Activated naive CD4-positive, alpha-beta T cell treated with anti-CD3 and anti-CD28 coated beads for 36 hours (primary cell): ENCODE measurements at places on chromosomes 2 and 18. TPM values are rescaled to one million over a fixed set of nuclear protein-coding genes. Genes with fewer than 3 reads are reported as not detected.

GRCh38 chr18:681985-682384 is 24.5 kb downstream of the TYMS start:
- H3K4me1 ChIP-seq = peaks cover 17% of the 10 kb centered on the region
- no peaks in the 10 kb centered on the region for H3K27me3 ChIP-seq
- peaks cover 70% of the 10 kb centered on the region for H3K36me3 ChIP-seq
- H3K27ac ChIP-seq = peak overlapping the region; percentile 73
- peak; percentile 77 for DNase-seq

GRCh38 chr18:56409736-56410135 is 228.7 kb downstream of the TXNL1 start:
- H3K27me3 ChIP-seq = no peaks in the 10 kb centered on the region
- H3K36me3 ChIP-seq = no peaks in the 10 kb centered on the region
- no peaks in the 10 kb centered on the region for H3K4me1 ChIP-seq
- H3K27ac ChIP-seq = no peak overlapping the region
- DNase-seq = no peak
- H3K4me3 ChIP-seq = no peak overlapping the region

The RFTN2 gene
- not detected for total RNA-seq

The ANKRD62 gene
- total RNA-seq = not detected

The VWA3B gene
- total RNA-seq = not detected
